ENCODE measurements at places on chromosomes 4 and X.

GRCh38 chr4:53854991-53855568 is 209.3 kb downstream of the CHIC2 start:
- DNase-seq: no peak

DNA sequence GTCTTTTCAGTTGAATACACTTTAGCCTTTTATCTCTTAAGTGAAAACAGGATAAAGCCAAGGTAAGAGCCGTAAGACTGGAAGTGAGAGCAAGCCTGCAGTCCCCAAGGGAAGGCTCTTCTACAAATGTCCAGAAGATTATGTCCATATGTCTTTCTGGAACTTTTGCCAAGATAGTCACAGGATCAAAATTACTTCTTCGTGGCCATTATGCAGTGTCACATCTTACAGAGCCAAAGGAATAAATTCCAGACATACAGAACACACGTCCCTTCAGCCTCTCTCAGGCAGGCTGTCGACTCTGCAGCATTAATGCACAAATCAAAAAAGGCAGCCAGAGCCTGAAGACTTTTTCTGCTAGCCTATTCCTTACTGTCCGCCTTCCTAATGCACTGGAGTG is 10.9 kb upstream of the GATB start:
- DNase-seq: no peak

DNA sequence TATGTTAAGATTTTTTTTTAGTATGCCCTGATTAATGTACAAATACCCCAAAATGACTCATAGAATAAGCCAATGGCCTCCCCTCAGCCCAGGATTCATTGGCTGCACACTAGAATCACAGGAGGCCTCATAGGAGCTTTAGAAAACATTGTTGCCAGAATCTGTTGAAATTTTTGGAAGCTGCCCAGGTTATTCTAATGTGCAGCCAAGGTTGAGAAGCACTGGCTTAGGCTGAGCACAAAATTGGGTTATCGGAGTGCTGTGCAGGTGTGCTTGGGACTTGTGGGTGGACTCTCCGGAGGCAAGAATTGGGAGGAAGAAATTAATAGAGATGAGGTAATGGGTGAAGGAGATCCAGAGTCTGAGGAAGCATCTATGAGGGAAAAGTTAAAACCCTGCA is 41.3 kb upstream of the VCX start:
- no peak for DNase-seq

- DNase-seq: no peak
These were observed 28.4 kb upstream of the TSPAN5 start for GRCh38 chr4:98686847-98687246.

GRCh38 chr4:56007154-56007553 is 58.4 kb downstream of the CEP135 start:
- DNase-seq: no peak

DNA sequence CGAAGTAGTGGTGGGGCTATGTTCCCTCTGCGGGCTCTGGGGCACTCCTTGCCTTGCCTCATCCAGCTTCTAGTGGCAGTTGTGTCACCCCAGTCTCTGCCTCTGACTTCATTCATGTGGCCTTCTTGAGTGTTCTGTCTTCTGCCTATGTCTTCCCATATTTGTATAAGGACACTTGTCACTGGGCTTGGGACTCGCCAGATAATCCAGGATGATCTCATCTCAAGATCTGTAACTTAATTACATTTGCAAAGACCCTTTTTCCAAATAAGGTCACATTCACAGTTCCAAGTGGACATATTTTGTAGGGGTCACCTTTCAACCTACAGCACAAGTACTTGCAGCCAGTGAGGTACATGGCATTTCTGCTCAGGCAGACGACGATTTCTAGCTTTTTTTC is 30.3 kb upstream of the CLDN24 start:
- DNase-seq: no peak

DNA sequence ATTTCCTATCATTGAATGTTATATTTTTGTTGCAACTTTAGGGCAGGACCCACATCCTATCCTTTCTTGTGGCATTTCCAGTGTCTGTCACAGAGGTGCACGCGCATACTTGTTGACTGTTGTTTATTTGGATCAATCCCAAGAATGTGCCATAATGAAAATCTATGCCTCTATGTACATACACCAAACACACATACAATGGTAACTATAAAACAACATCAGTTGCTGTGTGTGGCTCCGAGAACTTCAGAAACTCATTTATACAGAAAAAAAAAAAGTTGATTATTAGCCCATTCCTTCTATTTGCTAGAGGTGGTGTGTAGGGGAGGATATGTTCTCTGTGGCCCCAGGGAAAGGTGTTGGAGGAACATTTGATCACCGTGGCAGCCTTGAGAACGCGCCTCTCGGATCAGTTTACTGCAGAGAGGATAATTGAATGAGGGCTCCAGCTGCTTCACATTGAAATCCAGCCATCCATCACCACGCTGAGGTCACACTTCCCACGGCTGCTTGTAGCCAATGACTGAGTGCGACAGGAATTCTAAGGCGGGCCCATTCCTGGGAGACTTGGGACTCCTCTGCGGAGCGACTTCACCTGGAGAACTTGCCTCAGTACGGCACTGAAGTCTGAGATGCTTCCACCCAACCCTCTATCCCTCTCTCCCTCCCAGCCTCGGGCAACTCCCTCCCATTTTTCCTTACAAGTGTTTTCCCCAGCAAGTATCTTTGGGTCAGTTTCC is 19.5 kb downstream of the SMPX start:
- no peak for DNase-seq

GRCh38 chr4:129346734-129347133 is 250.8 kb downstream of the C4orf33 start:
- DNase-seq: no peak

- no peak for DNase-seq
These were observed 31.1 kb upstream of the LEF1 start for GRCh38 chr4:108199881-108200280.

- no peak for DNase-seq
These were observed 22.1 kb downstream of the PDE6B start for GRCh38 chr4:647481-647880.

DNA sequence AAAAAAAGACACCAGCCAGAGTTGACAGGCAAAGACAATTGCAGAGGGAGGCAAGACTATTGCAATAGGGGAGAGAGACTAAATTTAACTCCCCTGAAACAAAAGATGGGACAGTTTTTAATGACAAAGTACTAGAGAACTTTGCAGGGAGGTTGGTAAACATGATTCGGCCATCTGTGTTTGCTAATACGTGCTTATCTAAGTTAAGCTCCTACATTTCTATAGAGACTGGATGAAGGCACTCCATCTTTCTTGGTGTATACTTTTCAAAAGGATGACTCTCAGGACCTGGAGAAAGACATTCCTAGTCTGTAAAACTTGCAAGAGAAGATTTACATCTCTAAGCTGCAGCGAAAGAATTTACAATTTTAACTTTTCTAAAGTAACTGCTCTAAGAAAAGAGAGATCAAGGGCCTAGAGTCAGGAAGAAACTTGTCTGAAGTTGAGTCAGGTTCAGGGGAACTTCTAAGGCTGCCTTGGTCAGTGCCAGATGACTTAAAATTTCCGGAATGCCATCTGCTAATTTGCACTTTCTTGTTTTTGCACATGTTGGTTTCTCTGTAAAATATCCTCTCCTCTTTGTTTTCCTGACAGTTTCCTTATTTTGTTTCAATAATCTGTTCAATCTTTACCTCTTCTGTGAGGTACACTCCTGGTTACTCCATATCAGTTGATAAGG is 10.6 kb downstream of the ADAM29 start:
- no peak for DNase-seq

- no peak for DNase-seq
These were observed 67.3 kb downstream of the ZFX start for GRCh38 chrX:24216827-24217226.

GRCh38 chr4:17665852-17666251 is 51.4 kb downstream of the MED28 start:
- no peak for DNase-seq

DNA sequence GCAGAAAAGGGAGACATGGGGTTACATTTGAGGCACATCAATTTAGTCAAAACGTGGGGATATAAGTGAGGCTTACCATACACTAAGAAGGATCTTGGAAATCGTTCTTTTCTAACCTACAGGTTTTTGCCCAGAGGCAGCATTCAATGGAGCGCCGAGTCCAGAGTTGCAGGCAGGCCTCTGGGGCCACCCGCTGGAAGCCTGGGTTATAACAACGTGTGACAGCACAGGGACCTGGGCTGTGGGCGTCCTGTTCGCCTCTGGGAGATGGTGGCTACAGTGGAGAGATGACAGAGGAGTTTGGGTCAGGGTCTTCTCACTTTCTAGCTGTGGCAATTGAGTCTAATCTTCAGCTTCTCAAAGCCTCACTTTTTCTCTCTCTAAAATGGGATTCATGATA is 53.9 kb downstream of the ENPP6 start:
- DNase-seq: peak; percentile 16

GRCh38 chrX:49177338-49177833 is 5.7 kb downstream of the PLP2 start:
- no peak for DNase-seq

DNA sequence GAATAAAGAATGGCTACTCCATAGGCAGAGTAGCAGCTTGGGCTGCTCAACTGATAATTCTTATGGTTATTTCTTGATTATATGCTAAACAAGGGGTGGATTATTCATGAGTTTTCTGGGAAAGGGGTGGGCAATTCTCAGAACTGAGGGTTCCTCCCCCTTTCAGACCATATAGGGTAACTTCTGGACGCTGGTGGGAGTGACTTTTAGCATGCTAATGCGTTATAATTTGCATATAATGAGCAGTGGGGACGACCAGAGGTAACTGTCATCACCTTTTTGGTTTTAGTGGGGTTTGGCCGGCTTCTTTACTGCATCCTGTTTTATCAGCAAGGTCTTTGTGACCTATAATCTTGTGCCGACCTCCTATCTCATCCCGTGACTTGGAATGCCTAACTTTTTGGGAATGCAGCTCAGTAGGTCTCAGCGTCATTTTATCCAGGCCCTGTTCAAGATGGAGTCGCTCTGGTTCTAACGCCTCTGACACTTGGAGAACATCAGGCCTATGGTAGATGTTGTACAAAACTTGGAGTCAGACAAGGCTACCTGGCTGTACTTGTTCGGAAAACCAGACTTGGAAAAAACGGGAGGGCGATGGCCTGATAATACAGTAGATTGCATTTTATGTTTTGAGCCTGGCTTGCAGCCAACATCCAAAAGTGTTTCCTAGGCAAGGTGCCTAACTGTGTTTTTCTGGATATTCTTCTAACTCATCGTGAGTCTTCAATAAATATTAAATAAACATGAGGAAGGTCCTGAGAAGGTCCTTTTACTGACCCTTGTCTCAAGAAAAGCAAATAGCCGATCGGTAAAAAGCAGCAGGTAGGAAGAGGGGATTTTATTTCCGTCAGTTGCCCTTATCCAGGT is 1.8 kb upstream of the TMEM164 start:
- DNase-seq: no peak

GRCh38 chr4:21645776-21646175 is 302.8 kb downstream of the KCNIP4 start:
- no peak for DNase-seq

GRCh38 chr4:158827543-158827981 is 58.7 kb downstream of the FNIP2 start:
- no peak for DNase-seq

DNA sequence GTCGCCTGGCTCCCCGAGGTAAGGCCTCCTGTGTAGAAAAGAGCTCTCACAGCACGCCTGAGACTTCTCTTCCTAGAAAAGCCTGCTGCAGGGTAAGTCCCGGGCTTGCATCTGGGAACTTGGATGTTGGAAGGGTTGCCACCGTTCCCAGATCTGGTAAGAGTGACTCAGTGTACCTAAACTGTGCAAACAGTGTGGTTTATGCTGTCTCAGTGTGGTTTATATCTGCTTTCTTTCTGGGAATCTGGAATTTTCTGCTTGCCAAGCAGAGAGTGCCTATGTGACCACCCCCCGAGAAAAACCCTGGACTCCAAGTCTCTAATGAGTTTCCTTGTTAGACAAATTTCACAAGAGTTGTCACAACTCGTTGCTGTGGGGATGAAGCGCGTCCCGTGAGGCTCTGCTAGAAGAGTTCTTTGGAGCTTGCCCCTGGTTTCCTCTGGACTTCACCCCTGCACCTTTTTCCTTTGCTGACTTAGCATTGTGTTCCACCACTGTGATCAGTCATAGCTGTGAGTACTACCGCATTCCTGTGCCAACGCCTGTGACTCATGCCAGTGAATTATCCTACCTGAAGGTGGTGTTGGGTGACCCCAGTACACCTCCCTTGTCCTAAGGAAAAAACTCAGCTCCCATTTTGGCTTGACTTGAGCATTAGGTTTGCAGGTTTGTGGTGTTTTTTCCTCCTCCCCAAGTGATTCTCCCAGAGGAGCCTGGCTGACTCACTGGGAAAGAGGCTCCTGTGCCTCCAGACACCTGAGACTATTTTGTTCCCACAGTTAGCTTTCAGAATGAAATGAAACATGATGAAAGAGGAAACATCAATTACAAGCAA is 14.5 kb downstream of the SLC2A9 start:
- peak; percentile 23 for DNase-seq

GRCh38 chr4:95304898-95305297 is 243.9 kb downstream of the UNC5C start:
- no peak for DNase-seq

GRCh38 chr4:106316773-106317409 is 541 bp downstream of the AIMP1 start:
- DNase-seq: no peak

DNA sequence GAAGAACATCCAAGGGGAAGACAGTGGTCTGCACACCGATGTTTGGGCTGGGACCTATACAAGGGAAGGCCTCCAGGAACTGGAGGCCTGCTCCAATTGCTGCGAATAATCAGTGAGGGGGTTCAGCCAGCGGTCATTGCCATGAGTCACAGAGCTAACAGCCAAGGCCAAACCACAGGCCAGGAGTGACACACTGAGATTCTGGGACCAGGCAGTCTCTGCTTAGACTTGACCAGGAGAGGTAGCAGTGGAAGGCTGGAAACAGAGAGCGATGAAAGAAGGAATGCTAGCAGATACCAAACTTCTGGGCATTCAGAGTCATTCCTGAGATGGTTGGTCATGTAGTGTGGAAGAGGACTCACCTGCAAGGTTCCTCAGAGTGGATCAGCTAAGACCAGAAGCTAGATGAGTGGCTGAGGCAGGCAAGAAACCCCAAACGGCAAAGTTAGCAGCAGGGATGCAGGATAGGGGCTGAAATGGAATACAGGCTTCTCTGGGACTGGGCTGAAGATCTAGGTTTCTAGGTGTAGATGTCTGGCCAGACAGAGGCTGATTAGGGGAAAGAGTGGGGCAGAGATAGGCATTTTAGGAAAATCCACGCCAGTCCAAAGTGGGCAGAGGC is 54.7 kb downstream of the CNGA2 start:
- no peak for DNase-seq

DNA sequence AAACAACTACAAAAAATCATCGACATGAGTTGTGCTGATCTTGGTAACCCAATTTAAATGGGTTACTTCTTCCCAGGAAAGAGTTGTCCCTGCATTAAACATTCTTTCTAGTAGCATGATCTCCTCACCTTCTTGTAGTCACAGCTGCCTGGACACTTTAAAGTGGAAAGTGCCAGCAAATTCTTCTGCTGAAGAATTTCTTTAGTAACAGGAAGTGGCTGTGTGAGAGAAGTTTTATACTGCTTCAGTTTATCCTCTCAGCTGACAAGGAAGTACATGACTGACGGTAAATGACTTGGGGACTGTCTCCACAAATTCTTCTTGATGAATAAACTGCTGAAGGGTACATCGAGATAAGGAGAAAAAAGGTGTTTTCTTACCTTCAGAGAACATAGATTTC is 18.2 kb upstream of the TNIP3 start:
- DNase-seq: no peak

GRCh38 chrX:154727871-154728270 is 23.0 kb downstream of the GAB3 start:
- DNase-seq: no peak

- no peak for DNase-seq
These were observed 276.7 kb upstream of the KLF3 start for GRCh38 chr4:38387348-38387747.

Data from stimulated activated CD4-positive, alpha-beta T cell treated with anti-CD3 and anti-CD28 coated beads, Interleukin-1b, Interleukin-23, amount 100 ng/mL, for 48 hours (primary cell).